ENCODE measurements at places on chromosomes 7 and 10.

- no peak for DNase-seq
These were observed 72.5 kb upstream of the IGFBP3 start for GRCh38 chr7:45993621-45994020.

- no peak for DNase-seq
These were observed 43.6 kb upstream of the LRRTM3 start for GRCh38 chr10:66882271-66882670.

DNA sequence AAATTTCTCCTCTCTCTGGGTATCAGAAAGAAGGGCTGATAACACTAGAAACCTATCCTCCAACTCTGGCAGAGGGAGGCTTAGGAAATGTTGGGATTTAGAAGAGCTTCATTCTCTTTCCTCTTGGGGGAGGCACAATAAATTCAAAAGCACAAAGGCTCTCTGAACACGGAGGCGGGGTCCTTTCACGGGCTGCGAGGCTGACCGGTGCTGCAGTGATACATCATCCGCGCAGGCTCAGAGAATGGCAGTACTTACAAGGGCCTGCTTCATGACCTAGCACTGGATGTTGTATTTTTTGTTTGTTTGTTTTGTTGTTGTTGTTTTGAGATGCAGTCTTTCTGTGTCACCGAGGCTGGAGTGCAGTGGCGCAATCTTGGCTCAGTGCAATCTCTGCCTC is 306.2 kb downstream of the SORCS3 start:
- DNase-seq, result no peak

DNA sequence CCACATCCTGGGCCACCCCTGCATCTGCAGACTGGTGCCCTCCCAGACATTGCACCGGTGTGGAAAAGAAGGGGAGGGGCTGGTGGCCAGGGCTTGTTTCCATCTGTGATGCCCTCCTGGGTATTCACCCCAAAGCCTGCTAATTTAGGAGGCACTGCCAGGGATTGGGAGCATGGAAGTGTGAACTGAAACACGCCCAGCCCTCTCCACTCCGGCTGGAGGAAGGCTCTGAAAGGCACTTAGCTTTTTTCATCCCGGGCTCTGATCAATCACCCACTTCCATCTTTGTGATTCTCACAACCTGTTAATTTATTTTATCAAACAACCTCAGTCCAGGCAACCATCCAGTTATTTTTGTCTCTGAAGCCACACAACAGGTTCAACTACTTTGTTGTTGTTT is 20.9 kb upstream of the CPXM2 start:
- DNase-seq, result no peak

DNA sequence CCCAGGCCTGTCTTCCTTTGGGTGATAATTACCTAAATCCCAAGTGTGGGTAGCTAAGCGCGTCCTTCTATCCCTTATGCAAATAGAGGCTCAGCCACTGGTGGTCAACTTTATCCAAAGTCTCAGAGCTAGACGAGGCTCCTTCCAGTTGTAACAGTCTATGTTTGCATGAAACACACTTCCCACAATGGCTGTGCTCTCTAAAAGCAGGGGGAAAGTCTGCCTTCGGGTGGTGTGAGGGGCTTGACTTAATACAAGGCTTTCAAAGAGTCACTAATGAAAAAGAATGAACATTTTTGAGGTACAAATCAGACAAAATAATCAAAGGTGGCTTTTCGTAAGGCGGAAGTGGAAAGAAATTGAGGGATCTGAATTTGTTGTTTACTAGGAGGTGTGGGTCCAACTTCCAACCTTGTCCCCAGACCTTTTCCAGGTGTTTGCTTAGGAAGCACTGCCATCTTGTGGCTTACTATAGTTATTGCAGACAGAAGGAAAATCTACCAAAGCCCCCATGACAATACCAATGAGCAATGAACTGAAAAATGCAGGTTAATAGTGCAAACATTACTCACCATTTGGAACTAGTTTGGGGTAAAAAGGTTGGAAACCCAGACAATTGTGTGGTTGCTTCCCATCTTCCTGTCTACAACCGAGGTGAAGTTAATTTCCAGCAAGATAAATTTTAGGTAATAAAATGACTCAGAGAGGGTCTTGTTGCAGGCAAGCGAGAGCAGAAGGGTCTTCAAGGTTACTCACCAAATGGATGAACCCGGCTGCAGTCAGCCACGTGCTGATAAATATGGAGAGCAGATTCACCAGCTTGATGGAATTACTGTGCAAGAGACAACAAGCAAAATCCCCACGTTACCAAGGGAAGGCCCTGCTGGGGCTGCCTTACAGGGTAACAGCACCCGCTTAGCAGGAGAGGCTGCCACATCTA is 525.7 kb downstream of the KCNMA1 start:
- peak; percentile 6 for DNase-seq

GRCh38 chr10:29257106-29257783 is 31.6 kb upstream of the LYZL1 start:
- DNase-seq, result no peak

DNA sequence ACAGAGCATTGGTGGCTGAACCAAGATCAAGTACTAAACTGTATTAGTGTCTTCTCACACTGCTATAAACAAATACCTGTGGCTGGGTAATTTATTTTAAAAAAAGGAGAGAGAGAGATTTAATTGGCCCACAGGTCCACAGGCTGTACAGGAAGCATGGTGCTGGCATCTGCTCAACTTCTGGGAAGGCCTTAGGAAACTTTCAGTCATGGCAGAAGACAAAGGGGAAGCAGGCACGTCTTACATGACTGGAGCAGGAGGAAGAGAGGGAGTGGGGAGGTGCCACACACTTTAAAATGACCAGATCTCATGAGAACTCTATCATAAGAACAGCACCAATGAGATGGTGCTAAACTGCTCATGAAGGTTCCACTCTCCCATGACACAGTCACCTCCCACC is 95.2 kb upstream of the JCAD start:
- DNase-seq, result no peak
